ENCODE measurements at places on chromosomes 6 and 20.

GRCh38 chr20:58568483-58569240 is 53.5 kb upstream of the APCDD1L start:
- DNase-seq, result no peak

DNA sequence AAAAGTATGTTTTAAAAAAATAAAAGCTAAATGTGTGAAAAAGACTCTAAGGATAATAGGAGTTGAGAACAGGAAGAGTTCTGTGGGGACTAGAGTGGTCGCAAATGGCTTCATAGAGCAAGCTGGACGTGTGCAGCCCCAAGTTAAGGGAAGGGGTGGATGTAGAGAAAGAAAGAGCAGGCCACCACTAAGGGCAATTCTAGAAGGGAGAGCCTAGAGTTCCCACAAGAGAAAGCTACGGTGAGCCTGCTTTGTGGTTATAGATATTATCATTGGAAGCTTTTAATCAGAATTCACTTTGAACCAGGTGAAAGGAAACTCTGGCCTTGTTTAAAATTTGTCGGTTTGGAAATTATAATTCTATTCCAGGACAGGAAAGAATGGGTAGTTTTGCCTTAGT is 101.6 kb downstream of the HIVEP2 start:
- DNase-seq, result no peak

DNA sequence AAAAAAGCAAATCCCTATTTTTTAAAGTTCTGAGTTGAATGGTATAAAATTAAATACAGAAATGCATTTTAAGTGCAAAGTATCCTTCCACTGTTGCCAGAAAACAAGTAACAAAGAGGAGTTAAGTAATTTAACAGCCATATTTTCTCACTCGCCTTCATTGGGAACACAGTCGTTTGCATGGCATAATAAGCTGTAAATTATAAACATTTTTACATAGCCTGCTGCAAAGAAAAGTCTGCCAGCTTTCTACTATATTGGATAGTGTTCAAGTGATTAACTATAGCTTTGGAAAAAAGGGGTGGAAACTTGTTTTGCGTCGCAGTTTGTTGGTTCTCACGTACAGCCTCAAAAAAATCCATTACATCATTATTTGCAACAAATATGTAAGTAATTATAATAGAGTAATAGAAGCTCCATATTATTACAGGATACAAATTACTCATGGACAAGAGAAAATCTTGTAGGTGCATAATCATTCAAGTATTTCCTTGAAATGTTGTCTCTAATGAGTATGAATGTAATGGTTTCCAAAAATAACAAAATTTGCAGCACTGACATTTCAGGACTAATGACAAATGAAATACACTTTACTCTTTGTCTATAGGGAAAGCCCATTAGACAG is 139.3 kb downstream of the PDSS2 start:
- no peak for DNase-seq

DNA sequence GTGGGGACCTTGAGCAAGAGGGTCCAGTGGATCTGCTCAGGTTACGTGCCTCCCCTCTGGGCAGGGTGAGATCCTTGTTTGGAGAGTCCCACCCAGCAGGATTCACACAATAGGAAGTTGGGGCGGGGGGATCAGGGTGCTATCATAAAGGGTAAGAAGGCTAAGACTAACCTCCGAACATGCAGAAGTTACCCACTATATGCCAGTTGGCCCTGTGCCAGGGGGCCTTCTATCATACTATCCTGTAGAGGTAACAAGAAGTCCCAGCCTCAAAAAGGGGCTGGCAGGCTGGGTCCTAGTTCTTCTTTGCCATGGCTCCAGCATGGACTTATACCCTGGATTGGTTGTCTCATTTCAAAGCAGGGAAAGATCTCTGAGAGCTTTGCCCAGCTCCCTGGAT is 94.1 kb downstream of the CDH26 start:
- no peak for DNase-seq

DNA sequence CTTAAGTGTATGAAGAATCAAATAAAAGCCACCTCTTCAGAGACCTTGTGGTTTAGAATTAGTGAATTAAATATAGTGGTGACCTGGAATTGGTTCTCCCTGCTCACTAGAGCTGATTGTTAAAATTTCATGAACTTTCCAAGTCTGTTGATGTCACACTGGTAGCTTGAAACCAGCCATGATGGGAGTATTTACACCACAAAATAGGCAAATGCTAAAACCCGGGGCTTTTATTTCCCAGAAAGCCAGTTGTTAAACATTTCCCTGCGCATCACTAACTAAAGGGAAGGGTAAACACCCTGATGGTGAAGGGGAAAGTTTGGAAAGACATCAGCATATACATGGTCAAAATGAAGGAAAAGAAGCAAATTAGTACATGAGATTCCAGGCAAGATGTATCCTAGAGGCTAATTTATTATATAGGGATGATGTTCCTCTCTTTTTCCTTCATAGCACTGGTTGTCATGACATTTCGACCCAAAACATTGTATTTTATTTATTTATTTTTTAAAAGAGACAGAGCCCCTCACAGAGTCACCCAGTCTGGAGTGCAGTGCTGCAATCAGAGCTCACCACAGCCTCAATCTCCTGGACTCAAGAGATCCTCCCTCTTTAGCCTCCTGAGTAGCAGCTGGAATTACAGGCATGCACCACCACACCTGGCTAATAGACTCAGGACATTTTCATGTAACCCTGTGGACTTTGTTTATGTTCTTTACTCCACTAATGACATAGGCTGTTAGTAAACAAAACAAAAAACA is 123.2 kb downstream of the RIN2 start:
- no peak for DNase-seq

GRCh38 chr6:34272013-34272926 is 23.5 kb upstream of the SMIM29 start:
- no peak for DNase-seq

GRCh38 chr6:150940941-150941340 is 75.4 kb downstream of the MTHFD1L start:
- no peak for DNase-seq

DNA sequence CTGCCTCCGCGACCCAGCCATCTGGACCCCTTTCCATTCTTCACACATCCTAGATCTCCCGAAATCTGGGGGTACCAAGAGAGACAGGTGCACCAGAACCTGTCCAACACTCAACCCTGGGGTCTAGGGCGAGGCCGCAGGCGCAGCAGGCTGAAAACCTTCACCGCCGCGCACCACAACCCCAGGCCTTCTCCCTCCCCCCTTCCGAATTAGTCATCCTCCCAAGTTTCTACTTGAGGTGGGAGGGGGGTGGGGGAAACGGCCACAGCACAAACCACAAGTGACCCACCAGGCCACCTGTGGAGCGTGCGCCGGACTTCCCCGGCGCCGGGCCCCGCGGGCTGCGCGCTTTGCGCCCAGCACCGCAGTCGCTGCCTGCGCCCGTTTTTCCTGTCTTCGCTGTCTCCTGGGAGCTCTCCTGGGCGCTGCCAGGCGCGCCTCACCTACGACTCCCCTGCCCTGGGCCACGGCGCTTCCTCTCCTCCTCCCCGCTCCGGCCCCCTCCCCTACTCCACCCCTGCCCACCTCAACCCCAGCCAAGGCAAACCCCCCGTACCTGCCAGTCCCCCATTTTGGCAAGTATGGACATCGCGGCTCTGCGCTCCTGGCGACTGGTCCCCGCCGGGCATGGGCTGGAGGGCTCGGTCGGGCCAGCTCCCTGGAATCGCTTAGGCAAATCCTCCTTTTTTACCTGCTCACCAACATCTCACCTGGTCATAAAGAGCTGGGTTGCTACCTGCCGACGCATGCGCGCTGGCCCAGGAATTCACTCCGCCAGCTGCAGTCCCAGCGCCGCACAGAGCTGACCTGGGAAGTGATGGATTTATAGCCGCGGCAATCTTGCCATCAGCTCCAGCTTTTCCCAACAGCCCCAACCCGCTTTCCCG is 4.2 kb upstream of the TFAP2A start:
- no peak for DNase-seq
